Epithelial cell of proximal tubule (primary cell): ENCODE measurements at places on chromosomes 3 and 15.

GRCh38 chr3:82741346-82741745, 979.9 kb upstream of the GBE1 start:
- no peak for DNase-seq

GRCh38 chr3:11154036-11154952, at the start of gene HRH1:
Gene HRH1, plus strand, starts transcription at chr3:11154493. Its CDS starts 104,545 bp downstream, at chr3:11259038.
- DNase-seq: no peak

- DNase-seq: no peak
Measured at GRCh38 chr15:89780601-89781000, 4.5 kb downstream of the MESP2 start.

GRCh38 chr15:88994286-88994685, 81.1 kb upstream of the MFGE8 start:
- no peak for DNase-seq

DNA sequence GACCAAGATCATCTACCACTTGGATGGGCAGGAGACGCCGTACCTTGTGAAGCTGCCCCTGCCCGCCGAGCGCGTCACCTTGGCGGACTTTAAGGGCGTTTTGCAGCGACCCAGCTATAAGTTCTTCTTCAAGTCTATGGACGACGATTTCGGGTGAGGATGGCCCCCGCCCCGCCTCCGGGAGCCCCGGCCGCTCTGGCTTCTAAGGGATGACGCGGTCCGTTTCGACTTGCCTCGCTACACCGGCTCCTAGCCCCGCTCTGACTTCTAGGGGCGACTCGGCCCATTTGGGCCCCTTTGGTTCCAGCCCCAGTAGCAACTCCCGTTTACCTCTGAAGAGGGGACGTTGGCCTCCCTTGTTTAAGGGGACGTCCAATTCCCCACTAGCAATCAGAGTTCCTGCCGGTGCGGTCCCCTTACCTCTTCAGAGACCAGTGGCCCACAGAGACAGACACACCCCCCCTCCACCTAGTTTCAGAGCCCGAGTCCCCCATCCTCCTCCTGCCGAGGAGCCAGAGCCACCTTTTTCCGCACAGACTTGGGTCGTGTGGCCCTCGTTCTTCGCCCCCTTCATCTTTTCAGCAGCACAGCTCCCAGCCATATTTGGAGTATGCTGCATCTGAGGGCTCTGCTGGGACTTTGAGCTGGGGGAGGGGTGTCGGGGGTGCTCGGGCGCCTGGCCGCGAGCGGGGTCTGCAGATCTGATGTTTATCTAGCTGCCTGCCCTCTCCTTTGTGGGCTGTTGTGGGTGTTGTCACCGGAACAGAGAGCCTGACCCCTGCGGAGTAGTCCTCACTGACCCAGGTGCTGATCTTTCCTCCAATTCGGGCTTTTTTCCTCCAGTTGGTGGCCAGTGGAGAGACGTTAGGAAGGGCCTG, 706 bp downstream of the DVL3 start:
- DNase-seq: no peak
